ENCODE measurements at places on chromosomes 6 and 20. TPM values are rescaled to one million over a fixed set of nuclear protein-coding genes. Genes with fewer than 3 reads are reported as not detected.

OSBPL2 gene
- 17.9 TPM for total RNA-seq

F13A1 gene
- total RNA-seq: not detected

DTNBP1 gene
- total RNA-seq: 15.9 TPM

LPA gene
- not detected for total RNA-seq

SLC32A1 gene
- total RNA-seq: not detected

HLA-DRA gene
- total RNA-seq: 12.4 TPM

CPNE5 gene
- total RNA-seq: 0.61 TPM

CYP24A1 gene
- 0.13 TPM for total RNA-seq

ARMC2 gene
- total RNA-seq: 5.3 TPM

FAM209B gene
- total RNA-seq: 0.48 TPM

NNAT gene
- 0.32 TPM for total RNA-seq

TTBK1 gene
- 0.65 TPM for total RNA-seq

NOX3 gene
- total RNA-seq: not detected

BPIFA1 gene
- total RNA-seq: not detected

ZFP57 gene
- total RNA-seq: 10.8 TPM

TCFL5 gene
- 6.2 TPM for total RNA-seq
